ENCODE measurements at places on chromosomes 11 and 22.

DNA sequence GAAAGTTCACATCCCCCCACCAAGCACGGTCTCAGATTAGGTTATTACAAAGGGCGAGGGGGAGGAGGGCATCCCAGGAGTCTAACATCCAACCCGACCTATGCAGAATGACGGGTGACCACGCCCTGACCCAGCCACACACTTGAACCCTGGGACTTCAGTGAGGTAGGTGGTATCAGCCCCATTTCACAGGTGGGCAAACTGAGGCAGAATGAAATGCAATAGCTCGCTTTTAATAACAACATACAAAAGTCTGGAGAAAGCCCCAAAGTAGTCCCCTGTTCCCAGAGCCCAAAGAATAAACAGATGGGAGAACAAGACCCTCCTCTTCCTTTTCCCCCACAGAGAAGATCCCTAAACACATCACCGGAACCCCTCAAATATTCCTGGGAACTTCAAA is 31.9 kb downstream of the NUP50 start:
- no peak for DNase-seq

DNA sequence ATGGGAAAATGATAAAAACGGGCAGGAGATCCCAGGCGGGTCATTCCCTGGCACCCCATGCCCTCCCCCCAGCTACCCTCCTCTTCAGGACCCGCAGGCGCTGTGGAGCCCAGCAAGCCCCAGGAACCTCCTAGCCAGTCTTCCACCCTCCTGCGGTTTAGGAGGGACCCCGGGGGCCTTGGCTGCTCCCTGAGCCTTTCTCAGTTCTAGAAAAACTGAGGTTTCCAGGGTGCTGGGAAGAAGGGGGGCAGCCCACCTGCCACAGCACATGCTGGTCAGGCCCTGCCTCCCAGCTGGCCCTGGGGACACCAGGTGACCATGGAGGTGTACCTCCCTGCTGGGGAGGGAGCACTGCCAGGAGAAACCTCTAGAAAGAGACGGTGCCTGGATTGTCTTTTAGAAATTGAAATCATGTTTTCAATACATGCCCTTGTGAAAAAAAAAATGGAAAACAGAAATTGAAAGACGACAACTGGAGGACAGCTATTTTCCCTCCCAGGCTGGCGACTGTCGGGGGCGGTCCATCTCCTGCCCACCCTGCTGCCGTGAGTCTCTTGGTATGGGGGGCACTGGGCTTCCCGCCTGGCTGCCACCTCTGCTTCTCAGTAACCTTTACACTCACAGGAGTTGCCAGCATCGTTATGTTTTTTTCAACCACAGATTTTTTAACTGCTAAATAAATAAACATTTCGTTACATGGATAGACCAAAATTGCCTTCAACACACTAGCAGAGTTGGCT is 398.5 kb downstream of the TBC1D22A start:
- no peak for DNase-seq

GRCh38 chr11:44607319-44607962 is 42.0 kb downstream of the CD82 start:
- DNase-seq: no peak

- DNase-seq: no peak
Observed at GRCh38 chr22:37953062-37953436, 352 bp downstream of the C22orf23 start.

DNA sequence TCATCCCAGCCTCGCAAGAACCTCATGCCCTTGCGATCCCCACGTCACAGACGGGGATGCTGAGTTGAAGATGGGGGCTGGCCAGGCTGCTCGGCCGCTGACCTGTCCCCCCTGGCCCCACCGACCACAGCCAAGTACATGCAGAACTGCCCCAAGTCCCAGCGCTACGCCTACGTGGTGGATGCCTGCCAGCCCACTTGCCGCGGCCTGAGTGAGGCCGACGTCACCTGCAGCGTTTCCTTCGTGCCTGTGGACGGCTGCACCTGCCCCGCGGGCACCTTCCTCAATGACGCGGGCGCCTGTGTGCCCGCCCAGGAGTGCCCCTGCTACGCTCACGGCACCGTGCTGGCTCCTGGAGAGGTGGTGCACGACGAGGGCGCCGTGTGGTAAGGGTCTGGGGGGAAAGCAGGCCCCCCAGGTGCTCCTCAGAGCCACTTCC is 10.0 kb downstream of the MUC5B start:
- DNase-seq: no peak

- DNase-seq: peak; percentile 90
Observed at GRCh38 chr22:49156662-49157285, 670.9 kb downstream of the BRD1 start.

DNA sequence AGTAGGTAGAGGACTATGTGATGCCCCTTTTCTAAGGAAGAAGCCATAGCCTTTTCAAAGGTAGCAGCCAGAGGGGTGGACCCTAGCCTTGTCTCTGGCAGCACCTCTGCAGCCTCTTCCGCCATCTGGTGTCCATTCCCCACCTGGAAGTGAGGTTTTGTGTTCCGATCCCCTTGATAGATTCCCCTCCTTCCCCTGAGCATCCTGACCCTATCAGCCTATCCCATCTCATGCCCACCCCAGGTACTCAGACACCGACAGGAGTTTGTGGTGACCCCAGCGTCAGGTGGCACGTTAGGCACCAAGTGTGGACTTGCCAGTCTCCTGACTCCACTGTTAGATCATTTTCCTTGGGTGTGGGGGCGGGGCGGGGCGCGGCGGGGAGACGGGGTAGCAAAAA is 398 bp upstream of the FAM89B start:
- no peak for DNase-seq

DNA sequence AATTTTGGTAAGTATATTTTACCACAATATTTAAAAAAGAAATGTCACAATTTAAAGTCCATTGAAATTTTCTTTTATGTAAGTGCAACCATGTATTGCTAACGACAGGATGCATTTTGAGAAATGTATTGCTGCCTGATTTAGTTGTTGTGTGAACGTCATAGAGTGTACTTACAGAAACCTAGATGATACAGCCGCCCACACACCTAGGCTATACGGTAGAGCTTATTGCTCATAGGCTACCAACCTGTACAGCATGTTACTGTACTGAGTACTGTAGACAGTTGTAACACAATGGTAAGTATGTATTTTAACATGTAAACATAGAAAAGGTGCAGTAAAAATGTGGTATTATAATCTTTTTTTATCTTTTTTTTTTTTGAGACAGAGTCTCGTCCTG is 48.1 kb downstream of the CBL start:
- DNase-seq: no peak

- DNase-seq: no peak
Observed at GRCh38 chr11:72602250-72602904, 71.8 kb downstream of the PDE2A start.

DNA sequence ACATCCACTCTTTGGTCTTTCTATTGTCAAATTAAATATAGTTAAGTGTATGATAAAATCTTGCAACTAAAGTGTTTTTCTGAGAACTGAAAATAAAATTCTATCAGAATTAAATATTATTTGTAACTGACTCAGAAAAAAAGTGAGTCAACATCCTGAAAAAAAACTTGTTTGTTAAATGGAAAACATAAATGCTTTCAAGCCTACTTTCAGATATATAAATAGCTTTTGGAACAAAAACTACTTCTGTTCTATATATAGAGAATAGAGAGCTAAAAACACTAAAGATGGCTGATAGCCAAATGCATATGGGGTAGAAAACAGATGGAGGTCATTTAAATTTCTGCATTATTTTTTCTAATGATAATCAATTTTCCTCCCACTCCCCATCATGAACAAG is 61.8 kb downstream of the PIK3C2A start:
- DNase-seq: no peak

DNA sequence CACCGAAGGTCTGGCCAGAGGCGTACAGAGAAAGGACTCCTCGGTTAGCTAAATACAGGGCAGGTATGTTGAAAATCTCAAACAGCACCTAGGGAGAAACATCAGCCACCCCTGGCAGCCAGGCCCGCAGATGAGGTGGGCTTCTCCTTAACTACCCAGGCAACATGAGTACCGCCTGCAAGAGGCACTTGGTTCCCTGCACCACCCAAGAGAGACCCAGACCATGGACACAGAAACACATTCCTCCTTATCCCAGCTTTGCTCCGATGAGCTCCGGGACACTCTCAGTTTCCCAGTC is 53.0 kb downstream of the DHCR7 start:
- DNase-seq: no peak

GRCh38 chr22:42299586-42300258 is 29.3 kb upstream of the TCF20 start:
- no peak for DNase-seq
